ENCODE measurements at places on chromosomes 1 and 21.

GRCh38 chr1:170927955-170928840 is 7.1 kb upstream of the MROH9 start:
- no peak for DNase-seq

GRCh38 chr21:41975391-41976272 is 21.8 kb upstream of the C2CD2 start:
- DNase-seq: no peak

GRCh38 chr1:147515045-147515869 is 26.0 kb upstream of the BCL9 start:
- no peak for DNase-seq

- DNase-seq: no peak
Measured at GRCh38 chr1:109282497-109282951, 421 bp downstream of the PSRC1 start.

DNA sequence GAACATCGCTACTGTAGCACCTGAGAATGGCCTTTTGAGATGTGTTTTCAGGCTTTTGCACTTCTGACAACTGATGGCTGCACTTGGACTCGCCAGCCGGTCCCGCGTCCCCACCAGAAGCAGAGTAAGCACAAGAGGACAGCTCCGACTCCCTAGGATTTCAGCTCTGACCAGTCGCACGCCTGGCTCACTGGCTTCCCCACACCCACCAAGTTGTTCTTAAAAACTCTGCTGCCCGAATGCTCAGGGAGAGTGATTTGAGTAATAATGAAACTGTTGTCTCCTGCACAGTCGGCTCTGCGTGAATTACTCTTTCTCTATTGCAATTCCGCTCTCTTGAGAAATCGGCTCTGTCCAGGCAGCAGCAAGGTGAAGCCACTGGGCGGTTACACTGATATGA is 40.2 kb upstream of the NLRP3 start:
- DNase-seq: no peak

- DNase-seq: no peak
Measured at GRCh38 chr1:2304282-2304681, 76.2 kb downstream of the SKI start.

- no peak for DNase-seq
Measured at GRCh38 chr1:236845830-236846229, 50.7 kb downstream of the MTR start.

GRCh38 chr1:236608930-236609726 is 4.8 kb upstream of the HEATR1 start:
- DNase-seq: no peak

DNA sequence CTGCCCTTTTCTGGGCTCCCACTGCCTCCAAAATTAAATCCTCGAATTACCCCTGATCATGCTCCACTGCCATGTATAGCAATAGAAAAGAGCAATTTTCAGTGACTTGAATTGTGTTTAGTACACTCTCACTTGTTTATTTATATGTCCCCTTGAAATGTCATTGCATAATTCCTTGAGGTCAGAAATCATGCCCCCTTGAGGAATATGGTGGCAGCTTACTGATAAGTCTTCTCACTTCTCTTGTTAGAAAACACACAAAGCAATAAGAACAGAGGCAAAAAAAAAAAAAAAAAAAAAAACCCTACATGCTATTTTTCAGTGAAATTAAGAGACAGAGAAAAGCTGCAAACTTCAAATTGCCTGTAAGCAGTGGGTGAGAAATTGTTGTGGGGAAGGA is 37.5 kb downstream of the GPR88 start:
- DNase-seq: no peak

GRCh38 chr1:67834246-67834877 is 1.1 kb upstream of the GNG12 start:
- no peak for DNase-seq

GRCh38 chr1:224640018-224640417 is 23.9 kb downstream of the CNIH3 start:
- DNase-seq: no peak

DNA sequence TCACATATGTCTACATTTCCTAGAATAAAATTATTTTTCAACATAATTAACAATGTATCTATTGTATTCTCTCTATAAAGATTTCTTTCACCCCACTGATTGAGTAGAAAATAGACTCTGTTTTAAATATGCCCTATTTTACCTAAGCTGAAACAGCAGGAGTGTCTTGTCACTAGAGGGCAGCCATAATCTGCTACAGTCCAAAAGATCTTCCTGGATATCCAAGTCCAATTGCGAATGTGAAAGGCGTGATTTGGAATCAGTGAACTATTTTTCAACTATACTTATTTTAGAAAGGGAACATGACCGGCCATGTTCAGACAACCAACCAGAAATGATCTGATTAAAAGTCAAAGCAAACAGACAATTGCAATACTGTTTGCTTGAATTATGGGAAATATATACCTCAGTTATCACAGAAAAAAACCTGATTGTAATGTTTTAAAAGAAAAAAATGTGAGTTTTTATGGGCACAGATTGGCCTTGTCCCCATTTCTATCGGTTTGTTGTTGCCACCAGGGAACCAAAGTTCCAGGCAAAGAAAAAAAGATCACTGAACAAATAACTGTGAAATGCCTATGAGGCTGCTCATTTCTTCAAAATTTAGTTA is 1211.0 kb upstream of the ADGRL4 start:
- DNase-seq: no peak

- no peak for DNase-seq
Measured at GRCh38 chr1:56570924-56571372, 8.4 kb downstream of the PLPP3 start.

DNA sequence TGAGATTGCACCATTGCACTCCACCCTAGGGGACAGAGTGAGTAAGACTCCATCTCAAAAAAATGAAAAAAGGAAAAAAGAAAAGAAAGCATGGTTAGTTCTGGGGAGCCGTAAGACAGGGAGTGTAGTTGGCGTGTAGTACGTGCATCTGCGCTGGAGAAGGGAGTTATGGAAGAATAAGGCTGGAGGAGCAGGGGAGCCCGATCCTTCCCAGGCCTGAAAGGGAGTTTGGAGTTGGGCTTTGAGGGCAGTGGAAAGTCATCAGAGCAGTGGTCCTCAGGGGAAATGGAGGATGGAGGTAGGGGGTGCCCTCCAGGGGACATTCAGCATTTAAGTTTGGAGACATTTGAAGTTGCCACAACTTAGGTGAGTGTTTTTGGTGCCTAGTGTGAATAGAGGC is 11.3 kb upstream of the TMEM201 start:
- no peak for DNase-seq

- no peak for DNase-seq
Measured at GRCh38 chr1:155166051-155166470, 7.0 kb downstream of the KRTCAP2 start.

- DNase-seq: no peak
Measured at GRCh38 chr1:29893046-29893723, 656.9 kb downstream of the PTPRU start.

- no peak for DNase-seq
Measured at GRCh38 chr1:153778051-153778823, 3.0 kb downstream of the SLC27A3 start.

- no peak for DNase-seq
Measured at GRCh38 chr1:220250681-220251080, 21.6 kb downstream of the RAB3GAP2 start.

- no peak for DNase-seq
Measured at GRCh38 chr21:19145682-19146293, 742.2 kb upstream of the TMPRSS15 start.

DNA sequence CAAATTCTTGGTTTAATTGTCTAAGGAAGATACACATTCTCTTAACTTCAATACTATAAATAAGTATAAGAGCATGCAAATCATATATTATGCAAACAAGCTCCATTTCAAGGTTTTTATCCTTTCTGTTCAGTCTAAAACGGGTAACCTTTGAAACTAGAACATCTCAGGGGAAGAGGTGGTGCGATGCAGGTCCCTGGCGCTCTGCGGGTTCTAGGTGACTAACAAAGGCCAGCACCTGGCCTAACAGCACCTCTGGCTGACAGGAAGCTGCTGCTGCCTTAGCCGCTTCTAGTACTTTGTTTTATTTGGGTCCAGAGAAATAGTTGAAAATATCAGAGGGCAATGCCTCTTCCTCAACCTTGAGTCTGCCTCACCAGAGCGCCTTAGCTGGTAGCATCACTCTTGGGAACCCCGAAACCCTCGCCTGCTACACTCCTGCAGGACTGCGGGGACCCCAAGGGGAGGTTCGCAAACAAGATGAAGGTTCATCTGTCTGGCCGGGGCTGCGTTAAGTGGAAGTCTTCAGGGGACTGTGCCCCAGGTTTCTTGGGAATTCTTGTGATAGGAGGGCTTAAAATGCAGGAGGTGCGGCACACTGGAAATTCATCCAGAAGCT is 45.5 kb downstream of the PRDM15 start:
- DNase-seq: no peak

DNA sequence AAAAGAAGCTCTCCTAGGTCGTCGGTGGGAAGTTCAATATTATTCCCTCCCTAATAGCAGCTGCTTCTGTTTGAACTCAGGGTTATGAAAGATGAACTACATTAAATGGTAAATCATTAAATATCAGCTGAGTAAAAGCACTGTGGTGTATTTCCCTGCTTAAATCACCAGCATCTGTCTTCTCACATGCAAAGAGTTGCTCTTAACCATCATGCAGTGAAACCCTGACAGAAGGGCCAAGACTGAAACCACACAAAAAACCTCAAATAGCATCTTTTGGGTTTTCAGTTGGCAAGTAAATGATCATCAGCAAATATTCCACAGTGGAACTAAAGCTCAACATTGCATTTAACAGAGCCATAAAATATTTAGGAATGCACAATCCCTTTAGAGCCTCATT is 380.0 kb upstream of the ADGRL2 start:
- DNase-seq: no peak

DNA sequence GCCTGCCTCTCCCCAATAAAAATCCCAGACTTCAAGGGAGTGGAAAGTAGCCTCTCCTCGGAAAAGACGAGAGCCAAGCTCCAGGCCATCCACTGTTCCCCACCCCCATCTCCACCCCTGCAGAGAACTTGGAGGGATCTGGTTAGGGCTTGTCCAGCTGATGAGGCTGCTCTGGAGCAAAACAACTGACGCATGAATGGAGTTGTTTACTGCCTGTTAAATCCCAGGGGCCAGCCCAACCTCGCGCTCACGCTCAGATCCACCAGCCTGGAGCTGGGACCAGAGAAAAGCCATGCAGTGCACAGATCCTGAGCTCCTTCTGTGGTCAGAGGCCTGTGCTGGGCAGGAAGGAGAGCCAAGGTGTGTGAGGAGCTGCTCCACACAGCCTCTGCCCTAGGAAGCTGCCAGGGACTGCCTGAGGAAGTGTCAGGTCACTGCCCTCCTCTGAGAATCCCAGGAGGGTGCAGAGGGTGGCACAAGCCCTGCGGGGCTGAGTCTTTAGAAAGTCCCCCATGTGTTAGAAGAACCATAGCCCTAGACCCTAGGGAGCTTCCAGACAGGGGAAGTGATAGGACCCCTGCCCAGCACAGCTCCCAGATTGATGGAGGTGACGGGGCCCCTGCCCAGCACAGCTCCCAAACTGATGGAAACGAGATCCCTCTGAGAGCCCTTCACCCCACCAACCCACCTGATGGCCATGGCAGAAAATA is 109.0 kb upstream of the IPO9 start:
- no peak for DNase-seq

DNA sequence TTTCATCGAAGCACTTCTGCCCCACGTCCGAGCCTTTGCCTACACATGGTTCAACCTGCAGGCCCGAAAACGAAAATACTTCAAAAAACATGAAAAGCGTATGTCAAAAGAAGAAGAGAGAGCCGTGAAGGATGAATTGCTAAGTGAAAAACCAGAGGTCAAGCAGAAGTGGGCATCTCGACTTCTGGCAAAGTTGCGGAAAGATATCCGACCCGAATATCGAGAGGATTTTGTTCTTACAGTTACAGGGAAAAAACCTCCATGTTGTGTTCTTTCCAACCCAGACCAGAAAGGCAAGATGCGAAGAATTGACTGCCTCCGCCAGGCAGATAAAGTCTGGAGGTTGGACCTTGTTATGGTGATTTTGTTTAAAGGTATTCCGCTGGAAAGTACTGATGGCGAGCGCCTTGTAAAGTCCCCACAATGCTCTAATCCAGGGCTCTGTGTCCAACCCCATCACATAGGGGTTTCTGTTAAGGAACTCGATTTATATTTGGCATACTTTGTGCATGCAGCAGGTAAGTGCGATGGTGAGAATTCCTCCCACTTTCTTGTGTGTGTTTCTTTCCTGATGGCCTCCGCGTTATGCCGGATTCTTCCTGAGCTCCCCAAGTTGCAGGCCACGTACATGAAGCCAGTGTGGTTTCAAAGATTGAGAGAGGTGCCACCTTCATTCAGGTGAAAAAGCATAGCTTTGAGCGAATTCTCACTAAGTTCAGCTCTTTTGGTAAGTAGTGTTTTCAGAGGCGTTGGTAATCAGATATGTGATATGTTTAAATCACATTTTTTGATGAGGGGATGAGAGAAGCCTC is 6.0 kb downstream of the NFIA start:
- no peak for DNase-seq

- no peak for DNase-seq
Measured at GRCh38 chr1:119449971-119450370, 35.0 kb downstream of the HSD3B2 start.

DNA sequence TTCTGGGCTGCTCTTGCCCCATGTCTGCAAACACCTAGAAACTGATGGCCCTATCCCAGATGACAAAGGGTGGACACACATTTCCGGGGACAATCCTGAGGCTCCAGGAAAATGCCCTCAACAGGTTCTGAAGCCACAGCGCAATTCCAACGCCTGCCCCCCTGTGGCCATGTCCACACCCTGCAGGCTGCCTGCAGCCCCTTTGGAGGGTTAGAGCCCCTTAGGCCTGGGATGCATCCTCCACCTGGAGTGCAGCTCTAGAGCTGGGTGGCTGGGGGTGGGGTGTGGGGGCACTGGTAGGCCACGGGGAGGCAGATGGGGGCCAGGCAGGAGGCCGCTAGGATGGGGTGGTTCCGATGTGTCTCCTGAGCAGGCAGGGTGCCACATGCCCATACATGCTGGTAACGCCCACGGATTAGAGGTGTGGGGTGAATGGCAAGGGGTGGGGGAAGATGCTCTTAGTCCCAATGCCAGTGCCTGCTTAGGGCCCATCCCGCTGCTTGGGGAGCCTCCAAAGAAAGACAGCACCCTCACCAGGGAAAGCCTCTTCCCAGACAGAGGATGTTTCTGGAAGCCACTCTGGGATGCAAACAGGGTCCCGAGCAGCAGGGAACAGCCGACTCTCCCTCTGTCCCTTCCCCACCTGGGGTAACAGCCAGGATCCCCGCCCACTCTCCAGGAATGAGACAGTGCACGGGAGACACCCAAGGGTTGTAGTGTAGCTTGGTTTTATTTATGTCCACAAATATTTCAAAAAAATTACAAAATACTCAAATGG is 34.0 kb downstream of the SLC45A1 start:
- DNase-seq: no peak

- peak; percentile 63 for DNase-seq
Measured at GRCh38 chr1:206933333-206933945, 11.7 kb upstream of the FCMR start.

- no peak for DNase-seq
Measured at GRCh38 chr1:203867802-203868201, 6.4 kb downstream of the SNRPE start.

DNA sequence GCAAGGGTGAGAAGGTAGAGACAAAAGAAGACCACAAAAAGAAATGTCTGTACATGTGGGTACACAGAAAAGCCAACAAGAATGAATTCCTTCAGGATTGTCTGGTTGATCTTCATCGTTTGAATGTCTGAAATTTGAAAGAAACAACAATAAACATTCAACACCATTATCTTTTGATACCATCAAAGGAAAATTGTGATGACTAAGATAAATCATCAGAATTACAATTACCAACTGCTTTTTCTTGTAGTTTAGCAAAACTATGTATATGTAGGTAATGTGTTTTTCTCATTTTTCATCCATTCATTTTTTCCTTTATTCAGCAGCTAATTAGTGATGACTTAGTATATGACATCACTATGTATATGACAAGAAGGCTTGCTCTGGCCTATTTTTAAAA is at the start of gene OR10X1:
Gene OR10X1, minus strand, starts transcription at position 167 of the 400 bp plus-strand sequence. Its CDS starts 0 bp downstream, at position 167.
- no peak for DNase-seq
